ENCODE measurements at places on chromosomes 5 and 9.

GRCh38 chr9:35193762-35194161, 32.0 kb downstream of the UNC13B start:
- no peak for DNase-seq

DNA sequence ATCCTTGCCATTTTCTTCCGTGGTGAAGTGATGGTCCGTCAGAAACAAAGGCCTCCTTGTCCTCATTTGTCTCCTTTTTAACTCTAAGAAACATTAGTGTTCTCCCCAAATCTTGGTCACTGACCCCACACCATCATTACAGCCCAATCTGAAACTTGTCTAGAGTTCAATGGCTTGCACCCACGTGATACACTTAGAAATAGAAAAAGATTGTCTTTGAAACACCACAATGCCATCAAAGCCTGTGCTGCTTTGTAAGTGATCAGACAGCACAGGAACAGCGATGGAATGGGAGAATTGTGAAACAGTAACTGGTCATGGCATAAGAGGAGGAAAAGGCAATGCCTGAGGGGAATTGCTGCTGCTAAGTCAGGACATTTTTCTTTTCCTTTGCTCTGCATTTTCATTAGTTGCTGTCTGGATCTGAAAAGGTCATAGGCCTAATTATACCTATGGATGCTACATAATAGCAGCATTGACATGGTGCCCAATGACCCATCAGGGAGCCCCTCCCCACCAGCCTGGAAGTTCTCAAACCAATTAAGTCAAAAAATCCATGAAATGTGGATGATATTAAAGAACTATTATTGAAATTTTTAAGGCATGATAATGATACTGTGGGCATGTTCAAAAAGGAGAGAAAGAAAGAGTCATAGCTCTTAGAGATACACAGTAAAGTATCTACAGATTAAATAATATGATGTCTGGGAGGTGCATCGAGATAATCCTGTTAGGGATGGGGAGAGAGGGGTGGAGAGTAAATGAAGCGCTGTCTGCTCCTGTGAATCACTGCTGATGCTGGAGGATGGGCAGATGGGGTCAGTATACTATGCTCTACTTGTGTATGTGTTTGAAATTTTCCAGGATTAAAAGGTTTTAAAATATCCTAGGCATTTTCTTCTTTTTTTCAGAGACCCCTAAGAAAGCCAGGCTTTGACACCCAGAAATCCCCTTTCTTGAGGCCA, 83.6 kb downstream of the ENC1 start:
- DNase-seq: no peak

DNA sequence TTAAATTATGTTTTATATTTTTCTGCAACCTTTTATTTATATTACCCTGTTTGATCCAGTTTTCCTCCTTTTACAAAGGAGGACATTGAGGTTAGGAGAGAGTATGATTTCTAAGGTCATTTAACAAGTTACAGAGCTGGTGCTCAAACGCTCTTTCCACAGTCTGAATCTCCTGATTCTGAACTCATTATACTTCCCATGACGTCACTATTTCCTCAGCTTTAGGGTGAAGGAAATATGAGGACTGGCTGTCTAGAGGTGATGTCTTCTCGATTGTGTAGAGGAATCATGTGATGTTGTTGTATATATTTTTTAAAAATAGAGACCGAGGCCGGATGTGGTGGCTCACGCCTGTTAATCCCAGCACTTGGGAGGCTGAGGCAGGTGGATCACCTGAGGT, 140.0 kb downstream of the ARHGAP26 start:
- no peak for DNase-seq

GRCh38 chr9:71758785-71759184, 9.5 kb downstream of the CEMIP2 start:
- DNase-seq: no peak

GRCh38 chr9:105415662-105415980, 32.2 kb upstream of the FSD1L start:
- DNase-seq: no peak

- no peak for DNase-seq
Observed at GRCh38 chr9:114898741-114899140, 31.6 kb downstream of the TNFSF8 start.

GRCh38 chr5:147628058-147628895, 118.4 kb upstream of the DPYSL3 start:
- DNase-seq: peak; percentile 9

DNA sequence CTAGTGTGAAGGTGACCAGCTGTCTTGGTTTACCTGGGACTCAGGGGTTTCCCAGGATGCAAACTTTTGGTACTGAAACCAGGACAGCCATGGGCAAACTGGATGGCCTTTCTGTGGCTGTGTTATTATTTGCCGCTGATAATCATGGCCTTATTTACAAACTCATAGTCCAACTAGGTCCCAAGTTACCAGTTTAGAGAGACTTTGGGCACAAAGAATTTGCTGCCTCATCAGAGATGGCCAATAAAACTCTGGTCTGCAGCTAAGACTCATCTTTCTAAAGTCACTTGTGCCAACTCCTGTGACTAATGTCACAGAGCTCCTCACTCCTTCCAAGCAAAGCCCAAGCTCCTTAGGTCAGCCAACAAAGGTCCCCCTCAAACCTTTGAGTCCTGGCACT, 47.5 kb upstream of the PLPP6 start:
- DNase-seq: no peak

- no peak for DNase-seq
Observed at GRCh38 chr5:94140300-94140699, 398.9 kb upstream of the POU5F2 start.

- DNase-seq: no peak
Observed at GRCh38 chr5:6838736-6839135, 125.5 kb downstream of the TENT4A start.

GRCh38 chr5:125584140-125584520, 837.7 kb upstream of the ZNF608 start:
- no peak for DNase-seq

DNA sequence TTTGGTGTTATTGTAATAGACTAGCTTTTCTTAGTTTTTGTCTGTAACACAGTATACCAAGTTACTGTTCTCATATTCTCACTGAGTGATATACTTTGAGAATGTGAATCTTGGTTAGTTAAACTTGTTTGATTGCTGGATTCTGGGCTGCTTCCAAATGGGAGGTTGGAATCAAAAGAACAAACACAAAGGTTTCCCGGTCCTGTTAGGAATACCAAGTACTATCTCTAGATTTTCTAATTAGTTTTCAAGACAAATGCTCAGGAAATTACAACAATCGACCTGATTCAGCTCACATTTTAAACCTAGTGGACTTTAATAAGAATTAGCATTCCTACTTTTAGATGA, 244.3 kb downstream of the CSNK1G3 start:
- no peak for DNase-seq

- no peak for DNase-seq
Observed at GRCh38 chr5:158499892-158500418, 599.8 kb downstream of the EBF1 start.

DNA sequence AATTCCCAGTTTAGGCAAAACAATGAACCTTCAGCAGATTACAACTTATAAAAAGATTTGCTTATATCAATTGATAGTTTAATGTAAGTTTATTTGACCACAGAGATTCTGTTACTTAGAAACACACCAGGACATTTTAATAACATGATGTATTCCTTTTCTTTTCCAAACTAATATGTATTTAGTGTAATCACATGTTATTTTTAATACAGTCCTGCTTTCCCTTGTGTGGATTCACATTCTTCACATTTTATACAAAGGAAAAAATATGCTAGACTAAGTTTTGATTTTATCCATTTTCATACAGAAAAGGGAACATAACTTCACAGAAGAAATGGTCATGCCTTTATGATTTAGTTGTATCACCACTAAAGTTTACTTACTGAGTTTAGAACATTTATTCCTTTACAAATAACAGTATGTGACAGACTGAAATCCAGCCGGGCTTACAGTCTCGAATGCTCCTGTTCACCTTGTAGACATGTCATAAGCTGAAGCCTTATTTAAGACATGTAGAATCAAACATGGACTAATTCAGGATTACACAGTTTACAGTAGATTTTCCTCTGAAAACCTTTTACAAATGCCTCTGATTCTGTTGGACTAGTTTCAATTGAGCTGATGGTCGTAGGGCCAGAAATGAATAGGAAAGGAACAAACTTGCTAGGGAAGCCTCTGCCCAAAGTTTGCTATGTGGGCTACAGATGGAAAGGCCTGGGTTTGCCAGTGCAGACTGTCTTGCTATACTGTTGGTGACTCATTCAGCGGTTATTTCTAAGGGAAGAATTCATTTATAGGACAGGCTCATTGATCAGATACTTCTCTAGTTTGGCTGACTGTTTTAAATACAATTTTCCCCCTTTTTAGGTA, 6.6 kb upstream of the ASPN start:
- DNase-seq: no peak

DNA sequence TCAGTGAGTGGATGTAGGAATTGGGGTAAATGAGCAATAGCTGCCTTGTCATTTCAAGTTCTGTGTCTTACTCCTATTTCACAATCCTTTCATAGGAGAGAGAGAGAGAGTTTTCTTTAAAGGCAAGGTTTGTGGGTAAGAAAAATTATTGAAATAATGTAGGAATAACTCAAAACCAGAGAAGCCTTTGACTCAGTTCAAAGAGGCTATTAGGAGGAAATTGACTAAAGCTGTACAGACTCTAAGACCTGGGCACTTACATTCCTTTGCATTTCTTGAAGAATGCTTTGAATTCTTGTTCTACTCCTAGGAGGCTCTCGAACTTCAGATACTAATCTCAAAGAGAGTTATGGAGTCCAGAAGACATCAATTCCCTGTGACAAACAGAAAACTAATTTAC, 257.1 kb downstream of the FBXL7 start:
- DNase-seq: peak; percentile 4

DNA sequence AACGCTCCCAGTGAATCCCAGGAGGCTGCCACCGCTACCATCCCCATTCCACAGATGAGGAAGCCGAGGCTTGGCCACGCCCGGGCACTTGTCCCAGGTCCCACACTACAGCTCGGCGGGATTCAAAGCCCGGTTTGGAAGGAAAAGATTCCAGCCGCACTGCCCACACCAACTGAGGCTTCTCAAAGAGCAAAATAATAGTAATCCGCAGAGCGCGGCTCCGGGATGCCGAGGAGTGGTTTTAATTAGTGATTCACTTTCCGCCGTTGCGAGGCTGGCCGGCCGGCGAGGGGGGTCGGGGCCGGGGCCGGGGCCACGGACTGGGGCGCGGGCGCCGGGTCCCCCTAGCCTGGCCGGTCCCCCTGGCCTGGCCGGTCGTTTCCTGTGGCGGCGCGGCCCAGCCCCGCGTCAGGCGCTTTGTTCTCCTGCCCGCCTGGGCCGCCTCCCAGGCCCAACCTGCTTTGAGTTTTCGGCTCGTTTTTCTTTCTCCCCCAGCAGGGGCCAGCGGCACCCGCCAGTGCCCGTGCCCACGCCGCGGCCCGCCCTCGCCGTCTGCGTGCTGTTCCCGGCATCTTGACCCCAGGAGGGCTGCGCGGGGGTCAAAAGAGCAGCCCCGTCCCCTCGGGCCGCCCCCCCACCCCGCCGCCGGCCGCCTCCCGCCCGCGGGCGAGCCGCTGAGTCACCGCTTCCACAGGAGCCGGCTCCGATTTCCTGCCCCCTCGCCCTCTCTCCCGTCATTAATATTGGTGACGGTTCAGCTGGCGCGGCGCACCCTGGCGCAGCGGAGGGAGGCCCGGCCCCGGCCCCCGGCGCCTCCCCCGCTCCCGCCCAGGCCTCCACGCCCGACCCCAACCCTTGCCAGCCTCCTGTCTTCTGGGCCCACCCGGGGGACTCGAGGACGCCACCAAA, 31.2 kb downstream of the FGF18 start:
- peak; percentile 73 for DNase-seq

- DNase-seq: no peak
Observed at GRCh38 chr5:169798438-169798837, 161.4 kb downstream of the DOCK2 start.

DNA sequence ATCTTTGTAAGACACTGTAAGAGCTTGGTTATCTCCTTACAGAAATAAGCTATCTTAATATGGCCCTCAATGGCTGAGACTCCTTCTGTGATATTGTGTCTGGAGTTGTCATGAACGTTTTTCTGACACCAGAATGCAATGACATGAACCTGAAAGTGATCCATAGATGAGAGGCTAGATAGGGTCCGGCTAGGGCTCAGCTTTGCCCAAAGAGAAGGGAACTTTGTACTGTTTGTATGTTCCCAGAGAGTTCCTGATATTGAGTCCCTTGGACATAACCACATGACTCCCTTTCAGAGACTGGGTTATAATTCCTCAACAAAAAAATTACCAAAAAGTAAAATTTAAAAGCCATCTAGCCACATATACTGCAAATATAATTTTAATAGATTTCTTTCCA, 575.8 kb upstream of the CLINT1 start:
- no peak for DNase-seq

GRCh38 chr5:131460867-131461572, 174.0 kb downstream of the RAPGEF6 start:
- DNase-seq: no peak

DNA sequence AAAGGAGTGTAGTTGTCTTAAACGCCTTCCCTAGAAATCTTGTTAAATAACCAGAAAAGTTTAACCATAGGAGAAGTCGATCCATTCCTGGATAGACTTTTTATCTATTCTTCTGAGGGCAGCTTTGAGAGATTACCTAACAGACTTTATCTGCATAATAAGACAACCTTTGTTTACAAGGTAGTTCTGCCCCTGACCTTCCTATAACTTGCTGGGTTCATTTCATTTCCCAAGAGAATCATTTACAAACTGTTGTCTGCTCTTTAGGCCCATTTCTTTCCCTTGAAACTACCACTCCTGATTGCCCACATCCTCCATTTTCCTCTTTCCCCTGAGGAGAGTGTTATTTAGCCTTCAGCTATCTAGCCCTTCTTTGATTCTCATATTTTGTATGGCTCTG, 65.9 kb upstream of the VPS13A start:
- DNase-seq: no peak

- no peak for DNase-seq
Observed at GRCh38 chr5:89981878-89982773, 427.4 kb downstream of the CETN3 start.

GRCh38 chr5:68911840-68912690, 181.7 kb upstream of the SLC30A5 start:
- DNase-seq: peak; percentile 38

GRCh38 chr9:71620746-71621145, 147.6 kb downstream of the CEMIP2 start:
- DNase-seq: no peak

DNA sequence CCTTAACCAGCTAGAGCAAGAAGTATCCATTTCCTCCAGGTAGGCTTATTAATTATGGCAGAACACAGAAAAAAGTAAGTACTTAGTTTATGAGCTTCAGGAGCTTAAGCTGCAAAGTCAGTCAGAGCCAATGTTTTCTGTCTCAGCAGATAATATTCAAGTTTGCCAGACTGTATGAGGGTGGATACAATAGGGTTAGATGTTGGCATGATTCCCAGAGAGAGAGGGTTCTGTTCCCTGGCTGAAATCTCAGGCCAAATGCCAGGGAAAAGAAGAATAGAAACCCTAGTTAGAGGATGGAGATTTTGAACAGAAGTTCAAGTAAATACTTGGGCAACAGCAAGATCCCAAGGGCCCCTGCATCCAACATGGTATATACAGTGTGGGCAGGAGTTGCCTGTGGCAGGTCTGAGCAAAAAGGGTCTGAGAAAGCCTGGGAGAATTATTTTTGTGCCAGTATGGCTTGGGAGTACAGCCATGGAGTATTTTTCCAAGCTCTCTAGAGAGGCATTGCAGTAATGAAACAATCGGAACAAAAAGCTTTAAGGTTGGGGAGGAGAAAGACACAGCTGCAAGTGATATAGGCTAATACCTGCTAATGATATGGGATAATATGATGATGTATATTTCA, 31.0 kb upstream of the ISOC1 start:
- DNase-seq: no peak

- DNase-seq: no peak
Observed at GRCh38 chr5:174378121-174378874, 332.8 kb downstream of the NSG2 start.
